ENCODE measurements at places on chromosomes 11 and 22.

GRCh38 chr11:36177836-36178235 is 111.4 kb downstream of the COMMD9 start:
- no peak for DNase-seq

GRCh38 chr22:45308957-45309421 is 745 bp upstream of the FAM118A start:
- no peak for DNase-seq

- DNase-seq = no peak
Observed at GRCh38 chr11:33177676-33178336, 16.5 kb upstream of the CSTF3 start.

- DNase-seq = peak; percentile 85
Observed at GRCh38 chr11:122646549-122647340, 8.8 kb upstream of the UBASH3B start.

GRCh38 chr11:102488208-102488607 is 35.6 kb upstream of the TMEM123 start:
- no peak for DNase-seq

All from bronchial epithelial cell (primary cell).